ENCODE measurements at places on chromosomes 16 and 17.

DNA sequence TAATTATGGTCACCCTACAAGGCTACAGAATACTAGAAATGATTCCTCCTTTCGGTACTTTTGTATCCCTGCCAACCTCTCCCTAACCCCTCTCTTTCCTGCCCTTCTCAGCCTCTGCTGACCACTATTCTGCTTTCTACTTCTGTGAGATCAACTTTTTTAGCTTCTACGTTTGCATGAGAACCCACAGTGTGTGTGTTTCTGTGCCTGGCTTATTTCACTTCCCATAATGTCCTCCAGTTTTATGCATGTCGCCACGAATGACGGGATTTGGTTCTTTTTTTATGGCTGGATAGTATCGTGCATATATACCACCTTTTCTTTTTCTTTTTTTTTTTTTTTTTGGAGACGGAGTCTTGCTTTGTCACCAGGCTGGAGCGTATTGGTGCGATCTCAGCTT is 92.1 kb downstream of the RAP1GAP2 start:
- DNase-seq, result no peak

- no peak for DNase-seq
Observed at GRCh38 chr17:62755141-62755851, 52.8 kb downstream of the MARCHF10 start.

- no peak for DNase-seq
Observed at GRCh38 chr17:82400830-82401229, 17.3 kb upstream of the HEXD start.

GRCh38 chr16:86041215-86041614 is 142.3 kb downstream of the IRF8 start:
- no peak for DNase-seq

- no peak for DNase-seq
Observed at GRCh38 chr17:49971848-49972485, 3.0 kb downstream of the DLX4 start.

- no peak for DNase-seq
Observed at GRCh38 chr17:78239489-78239931, 8.1 kb downstream of the TMEM235 start.

DNA sequence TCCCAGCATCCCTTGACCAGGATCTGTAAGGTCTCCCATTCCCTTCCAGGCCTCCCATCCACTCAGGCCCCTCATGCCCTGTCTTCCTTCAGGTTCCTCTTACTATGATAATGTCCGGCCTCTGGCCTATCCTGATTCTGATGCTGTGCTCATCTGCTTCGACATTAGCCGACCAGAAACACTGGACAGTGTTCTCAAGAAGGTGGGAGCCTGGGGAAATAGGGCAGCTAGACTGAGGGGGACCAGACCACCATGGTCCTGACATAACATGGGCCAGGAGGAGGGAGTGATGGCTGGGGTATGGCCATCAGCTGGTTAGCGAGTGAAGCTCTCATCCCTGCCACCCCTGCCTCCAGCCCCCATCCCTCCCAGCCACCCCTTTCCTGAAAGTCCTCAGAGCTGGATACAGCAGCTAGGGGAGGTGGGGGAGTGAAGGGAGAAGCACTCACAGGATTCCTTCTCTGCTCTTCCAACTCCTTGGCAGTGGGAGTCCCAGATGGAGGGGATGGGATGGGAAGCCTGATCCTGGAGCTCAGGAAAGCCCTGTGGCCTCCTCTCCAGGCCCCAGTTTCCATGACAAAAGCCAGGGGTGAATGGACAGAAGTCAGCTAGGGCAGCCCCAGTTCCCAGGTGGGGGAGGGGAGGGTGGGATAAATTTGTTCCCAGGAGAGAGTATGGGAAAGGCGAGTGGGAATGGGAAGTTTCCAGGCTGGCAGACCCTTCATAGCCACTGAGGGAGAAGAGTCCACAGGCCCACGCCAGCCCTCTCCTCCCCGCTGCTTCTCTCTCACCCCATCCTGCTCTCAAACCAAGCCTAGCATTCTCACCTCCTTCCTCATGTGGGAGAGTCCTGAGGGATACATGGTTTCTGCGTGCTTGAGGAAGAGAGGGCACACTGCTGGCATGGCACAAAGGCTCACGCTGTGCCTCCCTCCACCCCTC is 2.3 kb downstream of the RND2 start:
- no peak for DNase-seq

DNA sequence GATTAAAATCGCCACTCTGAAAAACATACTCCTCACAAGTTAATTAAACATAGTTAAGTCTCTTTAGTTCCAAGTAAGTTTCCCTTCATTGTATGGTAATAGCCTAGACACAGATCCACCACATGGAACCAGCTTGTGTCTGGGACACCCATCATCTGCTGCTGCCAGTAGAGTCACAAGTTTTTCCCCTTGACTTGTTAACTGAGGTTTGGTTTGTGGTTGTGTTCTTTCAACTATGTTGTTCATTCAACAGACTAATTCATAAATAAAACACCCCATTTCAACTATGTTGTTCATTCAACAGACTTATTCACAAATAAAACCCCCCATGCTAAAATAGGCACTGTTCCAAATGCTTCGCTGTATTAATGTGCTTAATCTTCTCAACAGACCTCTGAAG is 24.4 kb downstream of the YWHAE start:
- no peak for DNase-seq

DNA sequence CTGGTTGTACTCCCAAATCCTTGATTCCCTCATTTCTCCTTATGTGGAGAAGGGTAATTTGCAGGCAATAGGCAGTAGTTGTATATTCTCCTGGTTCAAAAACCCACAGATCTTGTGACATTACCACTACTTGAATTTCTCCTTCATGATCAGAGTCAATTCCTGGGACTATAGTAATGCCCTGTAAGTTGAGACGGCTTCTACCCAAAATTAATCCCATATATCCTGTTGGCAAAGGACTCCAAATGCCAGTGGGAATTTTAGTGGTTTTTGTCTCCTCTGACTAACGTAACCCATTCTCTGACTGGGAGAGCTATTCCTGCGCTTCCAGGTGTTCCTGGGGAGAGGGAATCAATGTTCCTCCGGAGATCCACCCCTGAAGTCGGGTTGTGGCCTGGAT is 11.6 kb upstream of the ZNF689 start:
- DNase-seq, result no peak

DNA sequence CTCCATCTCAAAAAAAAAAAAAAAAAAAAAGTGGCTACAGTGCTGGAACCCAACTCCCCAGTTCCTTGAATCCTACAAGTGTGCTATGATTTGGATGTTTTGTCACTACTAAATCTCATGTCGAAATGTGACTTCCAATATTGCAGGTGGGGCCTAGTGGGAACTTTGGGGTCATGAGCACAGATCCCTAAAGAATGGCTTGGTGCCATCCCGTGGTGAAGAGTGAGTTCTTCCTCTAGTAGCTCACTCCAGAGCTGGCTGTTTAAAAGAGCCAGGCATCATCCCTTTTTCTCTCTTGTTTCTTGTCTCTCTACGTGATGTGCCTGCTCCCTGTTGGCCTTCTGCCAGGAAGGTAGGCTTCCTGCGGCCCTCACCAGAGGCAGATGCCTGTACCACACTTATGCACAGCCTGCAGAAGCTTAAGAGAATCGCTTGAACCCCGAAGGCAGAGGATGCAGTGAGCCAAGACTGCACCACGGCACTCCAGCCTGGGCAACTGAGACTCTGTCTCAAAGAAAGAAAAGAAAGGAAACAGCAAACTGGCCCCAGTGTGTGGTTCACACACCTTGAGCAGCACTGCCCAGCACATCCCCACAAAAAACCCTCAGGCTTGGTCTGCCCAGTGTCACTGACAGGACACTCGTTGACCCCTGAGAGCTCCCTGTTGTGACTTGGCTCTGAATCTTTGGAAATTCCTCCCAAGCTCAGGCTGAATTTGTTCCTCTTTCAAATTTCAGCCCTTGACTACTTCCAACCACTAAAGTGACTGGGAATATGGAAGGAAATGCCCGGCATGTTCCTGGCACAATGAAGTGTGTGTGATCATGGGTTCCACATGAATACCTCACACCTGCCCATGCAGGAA is 3.1 kb downstream of the MT1E start:
- no peak for DNase-seq

DNA sequence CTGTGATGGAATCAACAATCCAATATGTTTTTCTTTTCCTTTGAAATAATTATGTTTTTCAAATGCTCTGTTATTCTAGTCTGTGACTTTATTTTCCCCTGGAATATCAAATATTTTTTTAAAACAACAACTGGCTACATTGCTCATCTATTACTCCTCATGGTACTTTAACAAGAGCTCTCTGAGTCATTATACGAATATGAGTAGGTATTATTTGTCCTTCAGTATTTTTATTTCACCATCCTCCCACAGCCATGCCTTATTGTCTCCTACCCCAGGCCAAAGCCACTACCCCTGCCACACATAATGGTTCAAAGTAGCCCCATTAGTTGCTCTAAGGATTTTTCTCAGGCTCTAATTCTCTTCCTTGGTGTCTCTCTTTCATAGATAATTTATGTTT is 1572.3 kb downstream of the CDH8 start:
- no peak for DNase-seq

GRCh38 chr17:69820876-69821473 is 254.1 kb upstream of the KCNJ16 start:
- DNase-seq, result no peak

DNA sequence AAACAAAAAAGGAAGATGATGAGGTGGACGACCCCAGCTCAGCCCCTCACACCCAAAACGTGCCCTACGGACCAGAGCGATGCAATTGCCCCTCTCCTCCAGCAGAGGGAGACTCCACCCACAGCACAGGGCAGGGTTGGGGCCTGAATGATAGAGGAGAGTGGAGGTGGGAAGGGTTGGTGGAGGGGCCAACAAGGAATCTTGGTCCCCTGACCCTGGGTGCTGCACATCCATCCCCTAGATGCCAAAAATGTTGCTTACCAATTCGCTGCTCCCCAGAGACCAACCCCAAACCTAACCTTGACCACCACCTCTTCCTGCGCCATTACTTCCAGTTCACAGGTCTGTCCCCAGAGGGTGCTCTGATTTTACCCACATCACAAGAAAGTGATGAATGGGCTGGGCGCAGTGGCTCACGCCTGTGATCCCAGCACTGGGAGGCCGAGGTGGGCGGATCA is 12.9 kb downstream of the P2RX5 start:
- DNase-seq, result no peak

DNA sequence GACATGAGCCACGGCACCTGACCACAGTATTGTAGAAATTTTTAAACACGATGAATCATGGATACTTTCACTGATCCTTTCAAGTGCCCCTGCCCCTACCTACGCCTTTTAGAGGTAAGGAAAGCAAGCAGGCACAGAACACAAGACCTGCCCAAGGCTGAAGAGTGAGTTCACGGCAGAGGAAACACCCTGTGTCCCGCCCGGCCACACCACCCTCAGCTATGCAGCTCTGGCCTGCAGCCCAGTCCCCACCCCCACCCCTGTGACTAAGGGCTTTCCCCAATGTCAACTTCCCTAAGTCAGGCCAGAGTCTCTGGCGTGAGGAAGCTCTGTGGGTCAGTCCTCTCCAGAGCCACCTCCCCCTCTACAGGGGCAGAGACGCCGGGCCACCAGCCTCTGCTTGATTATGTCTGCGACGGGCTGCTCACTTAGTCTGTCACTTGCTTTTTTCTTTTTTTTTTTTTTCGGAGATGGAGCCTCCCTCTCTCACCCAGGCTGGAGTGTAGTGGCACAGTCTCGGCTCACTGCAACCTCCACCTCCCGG is 8.4 kb downstream of the SLC16A5 start:
- DNase-seq, result peak; percentile 92

DNA sequence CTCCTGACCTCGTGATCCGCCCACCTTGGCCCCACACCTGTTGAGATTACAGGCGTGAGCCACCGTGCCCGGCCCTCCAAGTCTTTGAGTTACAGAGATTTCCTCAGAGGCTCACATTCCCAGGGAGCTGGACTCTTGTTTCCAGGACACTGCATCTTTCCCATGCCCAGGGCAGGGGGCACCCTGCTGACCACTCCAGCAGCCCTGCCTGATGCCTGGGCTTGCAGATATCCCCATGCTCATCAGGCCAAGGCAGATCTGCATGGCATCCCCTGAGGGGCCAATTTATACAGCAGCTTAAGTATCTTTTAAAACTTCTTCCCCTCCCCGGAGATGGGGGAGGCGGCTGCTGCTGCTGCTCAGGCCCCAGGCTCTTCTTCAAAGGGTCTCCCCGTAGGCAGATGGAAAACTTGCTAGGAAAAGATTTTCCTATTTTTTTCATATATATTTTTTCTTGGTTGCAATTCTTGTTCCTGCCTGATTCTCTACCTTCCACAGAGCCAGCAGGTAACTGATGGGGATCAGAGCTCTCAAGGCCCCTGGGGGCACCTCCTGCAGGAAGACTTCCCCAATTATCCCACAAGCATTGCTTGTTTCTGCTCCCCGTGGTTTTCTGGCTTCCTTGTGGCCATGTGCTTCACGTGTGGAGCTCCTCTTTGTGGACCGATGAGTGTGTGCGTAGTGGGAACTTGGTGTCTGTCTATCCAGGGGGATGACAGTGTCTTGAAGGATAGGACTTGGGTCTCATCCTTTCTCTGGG is 102.2 kb upstream of the SDK2 start:
- DNase-seq, result no peak

GRCh38 chr17:7582396-7583252 is 1.0 kb upstream of the MPDU1 start:
- peak; percentile 40 for DNase-seq

DNA sequence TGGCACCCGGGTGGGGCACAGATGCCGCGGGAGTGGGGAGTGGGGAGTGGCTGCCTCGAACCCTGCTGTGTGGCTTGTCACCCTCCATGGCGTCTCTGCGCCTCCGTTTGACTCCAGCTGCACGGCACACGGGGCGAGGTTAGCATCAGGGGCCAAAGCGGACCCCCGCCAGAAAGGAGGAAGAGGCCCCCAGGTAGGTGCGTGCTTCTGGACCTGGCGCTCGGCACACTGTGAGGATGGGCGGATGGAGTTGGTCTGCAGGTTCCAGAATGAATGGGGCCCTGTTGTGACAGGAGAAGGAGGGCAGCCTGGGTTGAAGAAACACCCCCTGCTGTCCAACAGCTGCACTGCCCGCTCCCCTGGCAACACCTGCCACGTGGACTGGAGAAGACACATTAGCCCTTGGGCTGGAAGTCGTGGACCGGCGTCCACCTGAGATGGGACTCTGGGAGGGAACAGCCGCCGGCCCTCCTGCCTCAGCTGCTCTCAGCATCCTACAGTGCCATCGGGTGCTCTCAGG is 9.4 kb upstream of the FASN start:
- peak; percentile 45 for DNase-seq

DNA sequence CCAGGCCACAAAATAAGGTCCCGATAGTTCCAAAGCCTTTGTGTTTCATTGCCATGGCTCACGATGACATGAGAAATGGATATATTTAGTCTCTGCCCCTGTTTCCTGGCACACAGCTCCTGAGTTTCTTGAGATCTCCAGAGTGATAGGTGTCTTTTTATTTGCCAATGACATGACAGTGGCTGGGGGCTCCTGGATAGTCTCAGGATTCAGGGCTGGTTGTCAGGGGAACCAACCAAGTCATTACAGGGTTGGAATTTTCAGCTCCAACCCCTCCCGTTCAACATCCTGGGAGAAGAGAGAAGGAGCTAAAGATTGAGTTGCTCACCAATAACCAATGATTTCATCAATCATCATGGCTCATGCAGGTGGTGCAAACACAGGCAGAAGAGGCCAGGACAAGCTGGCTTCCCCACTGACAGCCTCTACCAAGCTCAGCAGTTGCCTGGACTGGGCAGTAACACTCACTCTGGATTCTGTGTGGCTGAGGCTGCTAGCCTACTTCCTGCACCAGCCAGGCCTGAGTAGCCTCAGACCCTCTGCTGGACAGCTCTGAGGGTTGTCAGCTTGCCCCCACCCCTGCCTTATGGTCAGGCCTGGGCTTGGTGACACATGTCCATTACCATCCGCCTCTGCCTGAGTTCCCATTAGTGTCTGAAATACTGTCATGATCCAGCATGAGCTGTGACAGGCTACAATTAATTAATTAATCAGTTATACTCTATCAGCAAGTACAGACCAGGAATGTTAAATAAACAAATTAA is 534.4 kb upstream of the CDH5 start:
- DNase-seq, result no peak

- no peak for DNase-seq
Observed at GRCh38 chr17:40187238-40187637, 10.0 kb downstream of the RAPGEFL1 start.
